ENCODE measurements at places on chromosomes 13 and 19.

DNA sequence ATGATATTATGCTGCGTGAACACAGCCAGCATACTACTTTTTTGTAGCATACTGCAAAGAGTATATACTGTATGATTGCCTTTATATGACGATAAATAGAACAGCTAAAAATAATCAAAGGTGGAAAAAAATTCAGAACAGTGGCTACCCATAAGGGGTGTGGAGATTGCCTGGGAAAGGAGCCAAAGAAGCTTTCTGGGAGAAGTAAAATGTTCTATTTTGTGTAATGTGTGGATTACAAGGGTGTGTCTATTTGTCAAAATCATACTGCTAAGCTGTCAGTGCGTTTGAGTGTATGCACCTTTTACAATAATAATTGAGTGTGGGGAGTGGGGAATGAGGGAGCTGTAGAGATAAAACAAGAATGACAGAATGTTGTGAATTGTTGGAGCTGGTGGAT, 45.2 kb upstream of the MTIF3 start:
- DNase-seq, result no peak

DNA sequence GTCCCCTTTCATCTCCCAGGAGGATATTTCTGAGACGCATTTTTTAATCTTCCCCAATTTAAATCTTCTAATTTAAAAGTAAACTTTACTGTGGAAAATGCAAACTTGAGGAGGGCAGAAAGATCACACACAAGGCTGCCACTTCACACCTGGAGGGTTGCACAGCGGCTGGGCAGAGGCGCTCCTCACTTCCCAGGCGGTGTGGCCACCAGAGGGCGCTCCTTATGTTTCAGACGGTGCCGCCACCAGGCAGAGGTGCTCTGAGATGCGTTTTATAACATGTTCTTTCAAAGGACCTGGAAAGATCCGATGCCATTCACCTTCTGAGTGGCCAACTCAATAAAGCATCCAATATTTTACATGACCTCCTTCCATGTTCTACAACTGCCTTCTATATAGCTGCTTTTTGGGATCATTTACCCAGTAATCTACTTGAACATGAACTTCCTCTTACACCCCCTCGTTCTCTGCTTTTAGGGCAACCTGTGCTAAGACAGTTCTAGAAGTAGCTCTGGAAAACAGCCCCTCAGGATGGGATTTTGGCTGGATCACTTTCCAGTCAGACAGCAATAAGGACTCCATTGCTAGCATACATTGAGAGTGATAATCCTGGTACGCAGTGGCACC, 14.8 kb upstream of the MTUS2 start:
- no peak for DNase-seq

DNA sequence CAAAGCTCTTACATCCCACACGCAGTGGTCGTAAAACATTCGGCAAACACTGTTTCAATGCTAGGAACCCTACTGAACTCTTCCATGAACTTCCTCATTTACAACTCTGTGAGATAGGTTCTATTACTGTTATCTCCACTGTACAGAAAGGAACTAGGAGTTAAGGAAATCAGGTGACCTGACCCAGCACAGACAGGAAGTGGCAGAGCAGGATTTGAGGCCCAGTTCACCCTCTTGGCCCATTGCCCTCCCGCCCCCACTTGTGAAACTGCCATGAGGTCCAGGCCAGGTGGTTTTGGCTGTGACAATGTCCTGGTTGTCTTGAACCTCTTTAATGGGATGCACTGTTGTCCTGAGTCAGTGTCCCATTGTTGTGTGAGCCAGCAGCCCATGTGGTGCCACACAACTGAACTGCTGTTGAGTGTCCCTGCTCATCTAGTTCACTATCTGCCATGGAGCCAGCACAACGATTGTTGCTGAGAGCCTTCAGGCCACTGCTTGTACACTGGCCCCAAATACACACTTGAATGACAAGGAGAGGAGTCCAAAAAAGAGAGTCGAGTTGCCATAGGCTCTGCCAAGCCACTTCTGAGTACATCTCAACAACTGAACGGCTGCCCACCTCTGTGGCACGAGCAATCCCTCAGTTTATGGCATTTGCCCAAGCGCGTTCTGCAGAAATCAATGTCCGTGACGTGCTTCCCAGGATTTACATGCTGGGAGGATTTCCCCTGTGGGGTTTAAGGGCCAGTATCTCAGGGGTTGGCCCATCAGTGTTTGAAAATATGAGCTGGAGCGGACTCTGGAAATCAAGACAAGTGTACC, 484.6 kb downstream of the TSHZ3 start:
- no peak for DNase-seq

- DNase-seq, result no peak
Observed at GRCh38 chr13:25180775-25181537, 8.9 kb upstream of the AMER2 start.

- no peak for DNase-seq
Observed at GRCh38 chr13:100454876-100455275, 133.7 kb downstream of the GGACT start.

DNA sequence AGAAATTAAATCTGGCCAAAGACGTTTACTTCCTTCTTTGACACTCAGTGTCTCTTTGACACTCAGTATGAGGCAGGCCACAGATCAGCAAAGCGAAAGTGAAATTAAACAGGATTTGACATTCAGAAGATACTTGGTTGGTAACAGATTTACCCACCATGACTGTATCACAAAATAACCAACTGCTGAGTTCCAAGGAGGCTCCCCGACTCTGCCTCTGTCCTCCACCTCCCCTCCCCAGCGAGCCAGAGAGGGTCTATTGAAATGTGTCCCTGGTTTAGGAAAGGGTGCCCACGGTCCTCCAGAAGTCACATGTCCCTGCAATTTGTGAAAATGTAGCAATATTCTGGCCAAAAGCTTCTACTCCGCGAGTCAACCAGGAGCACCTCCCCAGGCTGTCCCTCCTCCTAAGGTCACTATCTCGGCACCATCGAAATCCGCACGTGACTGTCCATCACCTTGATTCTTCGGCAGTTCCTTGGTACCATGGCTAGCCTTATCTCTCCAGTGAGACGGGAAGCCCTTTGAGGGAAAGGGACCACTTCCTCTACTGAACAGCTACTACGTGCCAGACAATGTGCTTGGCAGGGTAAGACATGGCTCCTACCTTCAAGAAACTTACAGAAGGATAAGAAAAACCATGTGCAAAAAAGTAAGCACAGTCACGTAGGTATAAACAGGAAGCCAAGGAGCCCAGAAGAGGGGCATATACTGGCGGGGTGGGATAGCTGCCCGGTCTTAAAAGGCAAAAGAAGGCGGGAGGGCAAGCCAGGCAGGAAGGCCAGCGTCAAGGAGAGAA, 1.5 kb downstream of the N4BP2L1 start:
- DNase-seq, result no peak

DNA sequence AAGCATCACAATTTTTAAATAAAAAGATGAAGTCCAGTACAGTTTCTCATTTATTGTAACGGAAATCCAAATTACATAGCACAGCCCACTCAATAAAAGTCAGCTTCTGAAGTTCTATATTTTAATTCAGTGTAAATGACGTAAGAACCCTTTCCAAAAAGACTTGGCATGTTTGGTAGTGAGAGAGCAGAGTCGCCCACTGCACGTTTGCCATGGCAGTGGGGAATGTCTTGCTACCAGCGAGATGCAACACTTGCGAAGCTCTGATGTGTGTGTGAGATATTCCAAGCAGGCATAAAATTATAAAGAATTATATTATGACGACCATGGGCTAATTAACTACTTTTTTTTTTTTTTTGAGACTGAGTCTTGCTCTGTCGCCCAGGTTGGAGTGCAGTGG, 190.1 kb downstream of the SLC7A1 start:
- no peak for DNase-seq

DNA sequence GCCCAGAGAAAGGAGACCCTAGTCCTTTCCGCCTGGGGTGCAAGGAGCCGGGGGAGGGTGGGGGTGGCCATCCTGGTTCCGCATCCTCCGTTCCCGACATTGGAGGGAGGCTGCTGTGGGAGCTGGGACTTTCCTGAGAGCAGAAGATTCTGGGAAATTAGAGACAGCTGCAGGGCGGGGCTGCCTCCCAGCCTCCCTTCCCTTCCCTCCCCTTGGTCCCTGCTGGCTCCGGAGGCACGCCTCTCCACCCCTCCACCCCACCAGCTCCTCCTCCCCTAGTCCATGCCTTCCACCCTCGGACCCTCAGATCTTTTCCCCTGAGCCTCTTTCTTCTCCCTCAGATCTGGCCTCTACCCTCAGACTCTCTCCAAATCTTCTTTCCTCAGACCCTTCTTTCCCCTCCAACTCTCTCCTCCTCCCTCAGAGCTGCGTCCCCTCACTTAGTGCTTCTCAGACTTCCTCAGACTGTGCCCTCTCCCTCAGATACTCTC, 3.1 kb upstream of the BCL3 start:
- DNase-seq, result no peak

- DNase-seq, result no peak
Observed at GRCh38 chr19:31801611-31802010, 452.4 kb upstream of the TSHZ3 start.

GRCh38 chr19:8545743-8546142, 31.5 kb downstream of the MYO1F start:
- no peak for DNase-seq

DNA sequence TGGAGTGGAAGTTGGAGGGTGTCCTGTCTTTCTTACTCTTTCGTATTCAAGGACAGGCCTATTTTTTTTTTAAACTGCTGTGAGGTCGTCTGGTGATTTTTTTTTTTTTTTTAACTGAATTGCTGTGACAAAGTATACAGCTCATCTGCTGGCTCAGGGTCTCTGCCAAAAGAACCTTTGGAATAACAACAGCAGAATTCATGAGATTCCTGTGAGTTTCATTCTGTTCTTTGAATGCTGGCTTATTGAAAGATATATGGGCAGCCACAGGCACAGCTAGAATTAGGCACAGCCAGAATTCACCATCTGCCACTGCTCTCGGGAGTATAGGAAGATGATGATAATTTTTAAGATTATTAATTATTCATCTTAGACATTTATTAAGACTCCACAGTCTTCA, 21.4 kb upstream of the FRY start:
- DNase-seq, result no peak

- DNase-seq, result no peak
Observed at GRCh38 chr13:78826936-78827335, 168.0 kb upstream of the OBI1 start.

- DNase-seq, result no peak
Observed at GRCh38 chr13:113547238-113547971, 37.1 kb upstream of the TFDP1 start.

DNA sequence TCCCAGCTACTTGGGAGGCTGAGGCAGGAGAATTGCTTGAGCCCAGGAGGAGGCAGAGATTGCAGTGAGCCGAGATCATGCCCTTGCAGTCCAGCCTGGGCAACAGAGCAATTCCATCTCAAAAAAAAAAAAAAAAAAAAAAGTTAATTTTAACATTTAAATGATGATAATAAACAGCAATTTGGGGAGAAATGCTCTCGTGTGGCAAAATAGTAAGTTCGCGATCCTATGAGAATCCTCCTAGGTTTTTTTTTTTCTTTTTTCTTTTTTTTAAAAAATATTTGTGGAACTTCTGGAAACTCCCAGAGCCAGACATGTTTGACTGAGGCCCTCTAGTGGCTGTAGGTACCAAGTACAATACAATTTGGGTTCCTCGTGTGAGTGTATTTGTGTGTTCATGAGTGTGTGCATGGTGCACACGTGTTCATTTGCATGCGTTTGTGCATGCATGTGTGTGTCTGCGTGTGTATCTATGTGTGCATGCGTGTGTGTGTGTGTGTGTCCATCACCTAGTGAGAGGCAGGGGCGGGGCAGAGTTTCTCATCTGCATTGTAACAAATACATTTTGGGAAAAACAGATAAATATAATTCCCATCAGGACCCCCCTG, 31.2 kb downstream of the TMPRSS9 start:
- DNase-seq, result no peak

GRCh38 chr13:34340534-34340933, 522.6 kb downstream of the RFC3 start:
- DNase-seq, result no peak

GRCh38 chr19:54551950-54552912, 21.4 kb upstream of the LILRA2 start:
- DNase-seq, result no peak

GRCh38 chr19:14097532-14098151, 7.1 kb upstream of the SAMD1 start:
- DNase-seq, result no peak
